AG04449 (cell line): ENCODE measurements at places on chromosomes 3 and 15.

GRCh38 chr15:36177590-36178302 is 401.7 kb upstream of the CDIN1 start:
- no peak for DNase-seq

- no peak for DNase-seq
Measured at GRCh38 chr15:88920186-88920891, 7.2 kb upstream of the MFGE8 start.

DNA sequence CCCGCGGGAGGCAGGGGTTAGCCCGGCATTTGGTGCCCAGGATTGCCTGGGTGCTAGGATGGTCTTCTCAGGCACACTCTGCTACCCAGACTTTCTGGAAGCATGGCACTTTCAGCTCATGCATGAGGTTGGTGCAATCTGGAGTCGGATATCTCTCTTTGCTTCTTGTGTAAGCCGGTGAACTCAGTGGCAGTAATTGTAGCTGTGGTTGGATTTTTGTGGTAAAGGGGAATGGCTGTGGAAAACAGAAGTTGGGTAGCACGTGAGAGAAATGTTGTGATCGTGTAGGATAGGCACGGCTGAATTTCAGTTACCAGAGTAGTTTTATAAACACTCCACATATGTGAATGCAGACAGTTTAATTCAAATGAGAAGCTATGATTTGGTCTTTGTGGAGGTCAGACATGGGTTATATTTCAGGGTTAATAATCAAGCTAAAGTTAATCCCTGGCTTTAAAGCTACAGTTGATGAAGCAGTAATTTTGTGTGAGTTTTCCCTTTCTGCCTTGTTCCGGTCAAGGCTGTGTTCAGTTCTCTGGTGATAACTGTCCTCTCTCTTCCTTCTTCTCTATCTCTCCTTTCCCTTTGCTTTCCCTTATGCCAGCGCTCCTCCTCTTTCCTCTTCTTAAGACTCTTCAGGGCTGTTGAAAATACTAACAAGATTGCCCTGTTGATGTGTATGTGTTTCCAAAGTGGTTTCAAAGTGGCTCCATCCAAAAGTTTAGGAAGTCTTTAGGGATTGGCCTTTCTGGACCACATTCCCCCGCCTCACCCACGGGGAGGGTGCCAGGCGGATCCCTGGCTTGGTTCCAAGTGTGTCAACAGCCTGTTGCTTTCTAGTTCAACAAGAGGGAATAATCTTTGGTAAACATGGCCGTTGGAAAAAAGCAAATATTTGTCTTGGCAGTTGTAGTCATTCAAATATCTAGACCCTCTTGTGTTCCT is 404.6 kb upstream of the C2CD4B start:
- DNase-seq, result peak; percentile 84

- no peak for DNase-seq
Measured at GRCh38 chr15:92636401-92636907, 19.1 kb downstream of the FAM174B start.

- DNase-seq, result no peak
Measured at GRCh38 chr3:71063773-71064290, 519.7 kb downstream of the FOXP1 start.

DNA sequence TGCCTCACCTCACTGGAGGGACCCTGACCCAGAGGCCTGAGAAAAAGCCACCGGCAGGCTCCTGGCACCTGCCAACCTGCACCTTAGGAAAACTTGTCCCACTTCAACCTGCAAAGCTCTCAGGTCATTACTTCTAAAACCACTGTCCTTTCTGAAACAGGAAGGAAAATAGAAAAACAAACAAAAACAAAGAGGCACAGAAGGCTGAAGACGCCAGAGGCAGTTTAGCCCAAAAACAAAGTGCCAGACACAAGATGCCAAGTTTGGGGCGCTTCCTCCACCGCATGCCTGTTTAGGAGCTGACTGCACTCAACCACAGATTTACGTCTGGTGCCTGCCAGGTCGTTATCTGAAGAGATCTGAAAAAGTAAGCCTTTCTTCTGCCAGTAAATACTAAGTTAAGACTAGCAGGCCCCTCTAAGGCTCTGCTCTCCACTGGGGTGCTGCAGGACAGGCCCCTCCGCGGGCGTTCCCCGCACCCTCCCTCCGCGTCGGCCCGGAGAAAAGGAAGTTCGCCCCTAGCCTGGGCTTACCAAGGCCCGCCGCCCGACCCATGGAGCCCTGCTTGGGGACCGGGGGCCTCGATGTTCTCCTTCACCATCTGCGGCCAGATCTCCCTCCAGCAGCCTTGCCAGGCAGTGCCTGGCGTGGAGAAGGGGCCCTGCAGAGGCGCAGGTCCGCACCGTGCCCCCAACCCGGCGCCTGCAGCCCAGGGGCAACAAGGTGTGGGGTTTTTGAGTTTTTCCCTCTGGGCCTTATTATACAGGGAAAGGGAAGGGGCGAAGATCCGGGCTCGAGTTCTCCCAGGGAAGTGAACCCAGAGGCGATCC is 1.3 kb downstream of the GOLGA8A start:
- DNase-seq, result no peak

DNA sequence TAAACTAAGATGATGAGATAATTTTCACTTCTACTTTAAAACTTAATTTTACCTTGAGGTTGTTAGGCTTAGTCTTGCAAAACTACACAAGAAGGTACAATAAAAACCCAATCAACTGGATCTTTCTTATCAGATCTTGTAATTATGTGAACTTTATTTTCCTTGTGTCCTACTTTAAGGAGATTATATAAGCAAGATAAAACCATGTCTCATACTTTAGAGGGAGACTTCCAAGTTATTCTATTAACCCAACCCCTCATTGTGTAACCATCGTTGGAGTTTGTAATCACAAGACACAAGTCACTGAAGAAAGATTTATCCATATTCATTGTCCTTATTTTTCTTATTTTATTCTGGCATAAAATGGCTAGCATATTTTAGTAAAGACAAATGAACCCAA is 165.6 kb downstream of the SERPINI1 start:
- DNase-seq, result no peak

GRCh38 chr15:85141726-85142125 is 160.1 kb downstream of the PDE8A start:
- DNase-seq, result no peak

DNA sequence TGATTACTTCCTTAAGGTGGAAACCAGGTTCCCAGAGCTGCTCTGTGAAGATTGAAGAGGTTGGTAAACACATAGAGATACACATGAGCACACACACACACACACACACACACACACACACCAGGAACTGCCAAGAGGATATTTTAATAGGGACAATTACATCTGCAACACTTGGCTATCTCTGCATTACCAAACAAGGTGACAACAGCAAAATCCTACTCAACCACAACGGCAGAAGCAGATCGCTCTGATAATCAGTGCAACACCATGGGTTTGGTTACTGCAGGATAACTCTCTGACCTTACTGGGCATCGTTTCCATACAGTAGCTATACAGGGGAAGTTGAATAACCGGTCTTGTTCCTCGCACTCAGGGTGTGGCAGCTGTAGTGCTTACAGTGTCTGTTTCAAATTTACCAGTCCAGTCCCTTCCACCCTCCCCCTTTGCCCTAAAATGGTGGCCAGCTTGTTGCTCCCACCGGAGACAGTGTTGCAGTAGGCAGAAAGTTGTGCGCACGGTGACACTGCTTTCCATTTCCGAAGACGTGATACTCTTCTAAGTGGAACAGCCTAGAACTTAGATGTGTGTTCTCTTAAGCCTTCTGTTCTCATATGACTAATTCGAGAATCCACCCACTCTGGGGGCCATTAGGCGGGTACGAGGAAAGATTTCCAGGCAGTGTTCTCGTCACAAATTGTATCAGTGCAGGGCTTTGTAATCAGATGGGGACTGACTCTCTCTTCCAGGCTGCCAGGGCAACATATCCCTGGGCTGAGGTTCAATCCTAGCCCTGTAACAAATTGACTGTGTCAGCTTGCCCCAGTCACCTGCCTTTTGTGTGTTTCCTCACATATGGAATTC is 176.2 kb downstream of the P3H2 start:
- no peak for DNase-seq

DNA sequence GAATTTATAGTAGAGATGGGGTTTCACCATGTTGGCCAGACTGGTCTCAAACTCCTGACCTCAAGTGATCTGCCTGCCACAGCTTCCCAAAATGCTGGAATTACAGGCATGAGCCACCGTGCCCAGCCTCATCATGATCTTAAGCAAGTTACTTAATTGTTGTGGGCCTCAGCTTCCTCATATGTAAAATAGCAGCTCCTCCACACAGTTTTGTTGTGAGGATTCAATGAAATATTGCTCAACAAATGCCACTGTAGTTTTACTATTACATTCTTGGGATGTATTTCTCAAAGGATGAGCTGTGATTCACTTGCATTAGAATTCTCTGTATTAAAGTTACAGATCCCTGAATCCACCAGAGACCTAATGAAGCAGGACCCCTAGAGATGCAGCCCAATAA is 168.8 kb downstream of the ADAMTS9 start:
- DNase-seq, result peak; percentile 31

GRCh38 chr3:176328666-176329065 is 868.6 kb downstream of the TBL1XR1 start:
- no peak for DNase-seq

DNA sequence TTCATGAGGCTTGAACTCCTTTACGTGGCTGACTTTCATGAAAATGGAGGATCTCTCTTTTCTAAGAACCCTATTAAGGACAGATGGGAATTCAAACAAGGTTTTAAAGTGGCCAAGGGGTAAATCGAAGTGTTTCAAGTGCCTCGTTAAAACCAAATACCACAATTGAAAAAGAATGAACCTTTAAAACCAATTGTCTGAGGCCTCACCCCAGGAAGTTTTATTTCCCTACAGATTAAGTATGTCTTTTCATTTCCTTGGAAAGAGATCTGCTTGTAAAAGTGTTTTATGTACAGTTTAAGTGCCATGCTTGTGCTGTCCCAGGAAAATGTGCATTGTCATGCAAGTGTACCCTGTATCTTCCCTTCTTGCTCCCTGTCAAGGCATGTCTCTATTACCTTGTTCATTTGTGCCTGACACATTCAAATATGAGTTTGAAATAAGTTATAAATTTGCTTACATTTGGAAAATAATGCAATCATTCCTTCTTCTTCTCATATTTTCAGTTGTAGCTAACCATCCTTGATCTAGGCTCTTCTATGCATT is 138.7 kb downstream of the ZPLD1 start:
- DNase-seq, result no peak

- no peak for DNase-seq
Measured at GRCh38 chr3:2354702-2355101, 256.0 kb downstream of the CNTN4 start.

- DNase-seq, result no peak
Measured at GRCh38 chr3:35262406-35262805, 376.9 kb upstream of the ARPP21 start.

DNA sequence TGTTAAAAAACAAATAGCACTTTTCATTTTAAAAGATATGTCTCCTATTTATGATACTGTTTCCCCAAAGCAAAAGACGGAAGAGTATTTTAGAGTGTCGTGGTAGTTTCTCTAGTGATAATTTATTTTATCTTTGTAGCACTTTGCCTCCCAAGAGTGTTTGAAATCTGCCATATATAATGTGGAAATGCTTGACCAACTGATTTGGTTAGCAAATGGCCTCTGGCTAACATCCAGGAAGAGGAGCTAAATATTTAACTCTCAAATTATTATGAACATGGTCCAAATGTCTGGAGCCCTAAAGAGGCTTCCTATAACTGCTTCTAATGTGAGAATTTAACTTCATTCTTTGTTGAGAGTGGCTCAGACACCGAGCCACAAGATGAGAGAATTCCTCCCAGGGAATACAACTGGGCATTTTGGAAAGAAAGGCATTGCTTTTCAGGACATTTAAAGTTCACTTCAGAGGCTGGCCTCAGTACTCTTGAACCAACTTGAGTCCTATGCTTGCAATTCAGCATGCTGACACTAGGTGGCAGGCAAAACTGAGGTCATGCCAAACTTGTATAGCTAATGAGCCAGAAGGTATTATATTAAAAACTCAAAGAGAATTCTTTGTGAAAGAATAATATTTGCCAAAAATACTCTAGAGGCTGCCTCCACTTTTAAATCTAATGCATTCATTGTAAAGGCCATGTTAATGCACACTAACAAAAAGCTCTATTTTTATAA is 104.5 kb downstream of the RARB start:
- DNase-seq, result no peak

DNA sequence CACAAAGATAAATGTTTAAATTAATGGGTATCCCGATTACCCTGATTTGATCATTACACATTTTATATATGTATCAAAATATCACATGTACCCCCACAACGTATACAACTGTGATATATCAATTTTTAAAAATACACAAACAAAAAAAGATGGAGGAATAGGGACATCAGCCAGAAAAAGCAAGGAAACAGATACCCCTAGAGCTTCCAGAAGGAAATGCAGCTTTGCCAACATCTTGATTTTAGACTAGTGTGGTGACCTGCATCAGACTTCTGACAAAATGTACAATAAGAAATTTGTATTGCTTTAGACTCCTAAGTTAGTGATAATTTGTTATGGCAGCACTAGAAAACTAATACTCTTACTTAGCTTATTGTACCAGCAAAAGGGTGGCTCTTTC is 483.8 kb downstream of the TUSC7 start:
- no peak for DNase-seq

DNA sequence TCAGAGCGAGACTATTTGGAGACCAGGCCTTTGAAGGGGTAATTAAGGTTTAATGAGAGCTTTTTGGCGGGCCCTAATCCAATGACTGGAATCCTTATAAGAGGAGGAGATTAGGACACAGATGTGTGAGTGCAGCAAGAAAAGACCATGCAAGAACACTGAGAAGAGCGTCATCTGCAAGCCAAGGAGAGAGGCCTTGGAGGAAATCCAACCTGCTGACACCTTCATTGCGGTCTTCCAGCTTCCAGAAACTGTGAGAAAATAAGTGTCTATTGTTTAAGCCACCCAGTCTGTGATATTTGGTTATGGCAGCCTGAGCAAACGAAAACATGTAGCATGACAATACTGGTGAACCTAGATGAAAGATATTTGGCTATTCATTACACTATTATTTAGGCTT is 23.0 kb upstream of the MUSTN1 start:
- DNase-seq, result no peak

DNA sequence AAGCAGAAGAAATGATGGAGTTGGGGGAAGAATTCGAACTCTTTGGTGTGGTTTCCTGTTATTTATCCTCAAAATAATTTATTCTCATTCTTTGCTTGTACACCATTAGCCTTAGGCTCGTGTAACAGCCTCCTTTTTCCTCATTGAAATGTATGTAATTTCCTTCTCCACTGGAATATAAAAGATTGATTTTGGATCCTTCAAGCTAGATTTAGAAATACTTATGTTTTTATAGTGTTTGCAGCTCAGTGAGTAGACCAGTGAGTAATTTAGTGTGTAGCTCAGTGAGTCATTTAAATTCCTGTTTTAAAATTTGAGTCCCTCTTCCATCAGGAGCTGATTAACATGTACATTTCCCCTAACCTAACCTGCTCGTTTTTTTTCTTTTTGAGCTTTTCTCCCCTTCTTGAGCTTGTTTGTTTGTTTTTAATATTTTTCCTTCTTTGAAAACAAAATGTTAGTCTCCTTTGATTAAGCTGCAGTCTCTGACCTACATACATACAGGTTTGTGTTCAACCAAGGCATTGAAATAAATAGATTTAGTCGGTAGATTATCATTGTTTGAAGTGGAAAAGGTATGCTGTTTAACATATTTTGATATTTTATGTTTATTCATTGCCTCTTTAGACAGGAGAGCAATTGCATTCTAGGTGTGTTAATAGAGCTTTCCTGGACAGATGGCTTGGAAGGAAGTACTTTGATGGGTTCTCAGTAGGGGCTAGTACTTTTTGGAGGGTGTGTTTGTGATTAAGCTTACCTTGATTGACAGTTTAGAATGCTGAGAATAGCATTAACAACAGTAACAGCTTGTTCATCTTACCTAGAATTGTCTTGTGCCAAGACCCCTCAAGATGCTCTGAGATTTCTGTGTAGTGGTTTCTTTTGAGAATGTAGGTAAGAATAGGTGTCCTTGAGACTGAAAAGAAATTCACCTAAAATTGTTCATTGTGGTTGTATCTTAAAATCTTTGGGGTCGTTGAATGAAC is 5.9 kb downstream of the USP3 start:
- no peak for DNase-seq
